Left lobe of liver (tissue), 2 donors: ENCODE measurements at places on chromosomes 13 and 19. TPM values are rescaled to one million over a fixed set of nuclear protein-coding genes. Genes with fewer than 3 reads are reported as not detected.

RAP2A gene
- 9.6 TPM for total RNA-seq

GRCh38 chr13:113915012-113915763 is 51.3 kb upstream of the GAS6 start:
- DNase-seq = peak; percentile 18

DNA sequence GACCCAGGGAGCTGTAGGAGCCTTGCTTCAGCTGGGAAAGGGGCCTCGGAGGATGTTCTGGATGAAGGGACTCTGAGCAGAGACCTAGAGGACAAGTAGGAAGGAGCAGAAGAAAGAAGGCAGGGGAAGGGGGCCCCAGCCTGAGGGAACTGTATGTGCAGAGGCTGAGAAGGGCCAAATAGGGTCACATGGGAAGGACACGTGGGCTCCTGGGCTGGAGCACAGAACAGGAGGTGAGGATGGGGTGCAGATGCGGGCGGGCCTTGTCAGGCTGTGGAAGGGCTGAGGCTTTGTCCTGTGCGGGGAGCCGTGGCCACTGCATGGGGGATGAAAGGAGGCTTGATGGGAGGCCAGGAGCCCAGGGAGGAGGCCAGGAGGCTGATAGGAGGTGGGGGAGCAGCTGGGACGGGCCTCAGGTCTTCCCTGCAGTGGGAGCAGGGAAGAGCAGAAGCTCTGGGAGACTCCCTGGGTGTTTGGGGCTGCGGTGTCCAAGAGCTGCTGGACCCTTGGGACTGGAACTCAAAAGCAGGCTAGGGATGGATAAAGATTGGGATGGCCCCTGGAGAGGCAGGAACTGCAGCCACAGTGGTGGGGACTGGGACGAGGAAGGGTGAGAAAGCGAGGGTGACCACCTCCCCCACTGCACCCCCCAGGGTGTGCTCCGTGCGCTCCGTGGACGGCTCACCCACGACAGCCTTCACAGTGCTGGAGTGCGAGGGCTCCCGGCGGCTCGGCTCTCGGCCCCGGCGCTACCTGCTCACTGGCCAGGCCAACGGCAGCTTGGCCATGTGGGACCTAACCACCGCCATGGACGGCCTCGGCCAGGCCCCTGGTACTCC is 11.4 kb upstream of the LTBP4 start:
- DNase-seq = no peak

CEACAM18 gene
- total RNA-seq = not detected

KCNRG gene
- not detected for total RNA-seq

PSG2 gene
- total RNA-seq = not detected

- no peak for DNase-seq
These were observed 213.5 kb downstream of the DLEU7 start for GRCh38 chr13:50629966-50630365.

ZNF99 gene
- not detected for total RNA-seq

- no peak for DNase-seq
These were observed 72.0 kb downstream of the TSC22D1 start for GRCh38 chr13:44504116-44504515.

DNA sequence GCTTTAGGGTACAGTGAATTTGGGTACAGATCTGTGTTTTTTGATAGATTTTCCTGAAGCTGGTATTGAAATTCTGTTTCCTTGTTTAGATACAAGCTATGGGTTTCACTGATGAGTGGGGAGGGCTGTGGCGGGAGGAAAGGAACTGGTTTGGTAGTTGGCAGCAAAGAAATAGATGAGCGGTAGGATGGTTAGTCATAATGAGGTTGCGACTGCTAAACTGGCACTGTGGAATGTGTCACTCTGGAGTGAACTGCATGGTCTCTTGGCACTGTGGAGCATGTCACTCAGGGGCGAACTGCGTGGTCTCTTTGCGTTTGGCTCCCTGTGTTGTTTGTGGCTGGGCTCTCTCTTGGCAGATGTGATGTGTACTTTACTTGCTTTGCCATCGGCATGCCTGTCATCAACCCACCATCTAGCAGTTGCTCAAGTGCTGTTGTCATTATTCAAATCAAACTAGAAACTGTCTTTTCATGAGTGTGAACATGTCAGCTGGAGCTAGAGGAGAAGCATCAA is 82.1 kb downstream of the ATP8A2 start:
- no peak for DNase-seq

GRCh38 chr19:50998061-50998460 is 3.3 kb downstream of the KLK8 start:
- DNase-seq = no peak

- no peak for DNase-seq
These were observed 143.9 kb downstream of the PCDH9 start for GRCh38 chr13:67086260-67086659.

- no peak for DNase-seq
These were observed 6.2 kb upstream of the COLGALT1 start for GRCh38 chr19:17549085-17549740.

ZNF610 gene
- not detected for total RNA-seq

- peak; percentile 91 for DNase-seq
These were observed 101.6 kb downstream of the IRS2 start for GRCh38 chr13:109684824-109685202.

ZNF724 gene
- 0.58 TPM for total RNA-seq

GRCh38 chr13:92487238-92487637 is 739.4 kb upstream of the GPC6 start:
- no peak for DNase-seq

ANKRD24 gene
- total RNA-seq = 5.6 TPM

SOHLH2 gene
- total RNA-seq = not detected

GRCh38 chr19:46368116-46368515 is 21.2 kb downstream of the PPP5C start:
- DNase-seq = peak; percentile 37

- peak; percentile 63 for DNase-seq
These were observed 848 bp upstream of the NECTIN2 start for GRCh38 chr19:44845286-44845611.

DNA sequence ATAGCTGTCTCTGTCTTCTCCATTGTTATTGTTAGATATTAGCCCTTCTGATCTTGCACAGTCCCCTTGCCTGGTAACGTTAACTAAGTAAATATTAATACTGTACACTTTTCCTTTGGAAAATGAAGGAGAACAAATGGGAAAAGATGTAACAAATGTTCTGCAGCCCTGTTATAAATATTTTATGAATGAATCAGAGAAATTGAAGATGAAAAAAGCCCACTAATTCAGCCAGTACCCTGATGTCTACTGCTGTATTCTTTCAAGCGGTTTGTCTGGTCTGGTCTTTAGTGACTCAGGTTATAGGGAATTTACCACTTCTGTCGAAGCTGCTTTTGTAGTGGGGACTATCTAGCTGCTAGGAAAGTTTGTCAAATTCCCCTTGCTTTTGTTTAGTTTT is 121.0 kb downstream of the COG6 start:
- no peak for DNase-seq

NOVA2 gene
- 2.0 TPM for total RNA-seq

DNA sequence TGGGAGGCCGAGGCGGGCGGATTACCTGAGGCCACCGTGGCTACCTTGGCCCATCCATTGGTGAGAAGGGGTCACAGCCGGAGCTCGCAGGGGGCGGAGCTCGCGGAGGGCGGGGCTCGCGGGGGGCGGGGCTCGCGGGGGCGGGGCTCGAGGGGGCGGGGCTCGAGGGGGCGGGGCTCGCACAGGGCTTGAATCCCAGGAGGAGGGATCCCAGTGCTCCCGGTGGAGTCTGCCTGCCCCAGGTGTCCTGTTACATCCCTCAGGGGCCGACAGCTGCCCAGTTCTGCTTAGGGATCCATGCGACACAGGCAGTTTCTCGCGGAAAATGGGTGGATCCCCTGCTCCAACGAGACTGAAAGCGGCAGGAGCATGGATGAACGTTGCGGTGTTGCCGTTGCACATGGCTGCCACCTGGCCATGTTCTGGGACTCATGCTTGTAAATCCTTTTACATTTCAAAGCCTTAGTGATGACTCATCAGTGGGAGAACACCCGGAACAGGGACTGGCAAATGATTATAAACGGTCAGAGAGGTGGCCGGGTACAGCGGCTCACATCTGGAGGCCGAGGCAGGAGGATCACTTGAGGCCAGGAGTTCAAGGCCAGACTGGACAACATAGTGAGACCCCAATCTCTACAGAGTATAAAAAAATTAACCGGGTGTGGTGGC is 25.1 kb downstream of the TMPRSS9 start:
- peak; percentile 59 for DNase-seq

DNA sequence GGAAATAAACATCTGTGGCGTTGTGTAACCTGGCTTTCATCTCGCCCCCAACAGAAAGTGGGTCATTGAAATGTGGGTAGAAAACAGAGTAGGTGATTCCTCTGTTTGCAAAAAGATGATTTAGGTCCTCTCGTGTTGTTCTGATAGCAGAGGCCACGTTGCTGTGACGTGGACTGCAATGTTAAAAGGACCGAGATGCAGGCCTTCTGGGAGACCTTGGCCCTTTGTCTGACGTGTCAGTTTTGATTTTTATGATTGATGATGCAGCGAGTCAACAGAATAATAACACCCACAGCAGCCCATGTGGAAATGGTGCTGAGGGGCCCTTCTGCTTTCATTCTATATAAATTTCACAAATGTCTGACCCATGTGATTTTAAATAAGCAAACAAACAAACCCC is 68.9 kb downstream of the FGF9 start:
- DNase-seq = no peak

GRCh38 chr19:48539503-48540096 is 12.4 kb upstream of the SULT2B1 start:
- DNase-seq = no peak

DNA sequence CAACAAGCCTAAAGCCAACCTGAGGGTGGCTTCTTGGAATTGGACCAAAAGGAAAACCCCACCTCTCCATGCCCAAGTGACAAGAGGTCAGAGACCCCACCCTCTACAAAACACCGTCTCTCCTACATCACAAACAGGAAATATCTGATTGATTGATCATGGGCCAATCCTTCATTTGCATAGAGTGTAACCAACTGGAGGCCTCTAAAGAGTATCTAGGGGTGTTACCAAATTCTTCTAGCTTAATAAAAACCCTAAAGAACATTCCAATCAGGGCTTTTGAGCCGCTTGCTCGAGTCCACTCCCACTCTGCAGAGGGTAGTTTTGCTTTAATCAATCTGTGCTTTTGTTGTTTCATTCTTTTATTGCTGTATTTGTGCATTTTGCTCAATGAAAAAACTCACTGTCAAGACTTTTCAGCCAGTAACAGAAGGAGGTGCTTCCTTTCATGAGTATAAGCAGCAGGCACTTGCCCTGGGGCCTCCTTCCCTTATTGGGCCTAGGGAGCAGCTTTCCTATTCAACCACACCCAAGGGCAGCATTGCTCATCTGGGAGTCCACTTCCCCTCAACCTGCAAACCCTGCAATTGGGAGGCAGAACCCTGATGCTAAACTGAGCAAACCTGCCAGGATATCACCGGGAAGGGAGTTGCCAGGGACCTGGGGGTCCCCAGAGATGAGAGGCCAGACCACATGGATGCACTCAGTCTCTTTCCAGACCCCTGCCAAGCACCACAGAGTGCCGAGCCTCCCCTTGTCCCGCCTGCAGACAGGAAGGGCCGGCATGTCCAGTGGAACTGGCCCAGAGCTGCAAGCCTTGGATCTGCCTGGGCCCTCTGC is 154.3 kb upstream of the VSTM2B start:
- DNase-seq = no peak

PRTN3 gene
- 0.23 TPM for total RNA-seq

GRCh38 chr13:99871249-99871898 is 100.2 kb downstream of the ZIC5 start:
- DNase-seq = no peak

GRCh38 chr13:75715601-75716523 is 79.7 kb downstream of the LMO7 start:
- no peak for DNase-seq

- DNase-seq = no peak
These were observed 121.0 kb upstream of the MAB21L1 start for GRCh38 chr13:35597451-35597850.
